NCI-H1417 (cell line): ENCODE measurements at places on chromosomes 16 and 17.

- DNase-seq = no peak
These were observed 8.2 kb downstream of the STX1B start for GRCh38 chr16:31002250-31002700.

- no peak for DNase-seq
These were observed 885.4 kb upstream of the RBFOX1 start for GRCh38 chr16:6447021-6447790.

DNA sequence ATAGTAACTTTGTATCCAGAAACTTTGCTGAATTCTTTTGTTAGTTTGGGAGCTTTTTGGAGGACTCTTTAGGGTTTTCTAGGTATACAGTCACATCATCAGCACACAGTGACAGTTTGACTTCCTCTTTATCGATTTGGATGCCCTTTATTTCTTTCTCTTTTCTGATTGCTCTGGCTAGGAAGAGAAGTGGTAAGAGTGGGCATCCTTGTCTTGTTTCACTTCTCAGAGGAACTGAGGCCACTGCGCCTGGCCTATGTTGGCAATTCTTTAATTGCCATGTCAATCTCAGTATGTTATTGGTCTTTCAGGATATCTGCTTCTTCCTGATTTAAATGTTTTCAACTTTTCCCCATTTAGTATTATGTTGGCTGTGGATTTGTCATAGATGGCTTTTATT is 24.6 kb downstream of the ATF7IP2 start:
- DNase-seq = no peak

- DNase-seq = no peak
These were observed 40.8 kb downstream of the MRC2 start for GRCh38 chr17:62668091-62668804.

DNA sequence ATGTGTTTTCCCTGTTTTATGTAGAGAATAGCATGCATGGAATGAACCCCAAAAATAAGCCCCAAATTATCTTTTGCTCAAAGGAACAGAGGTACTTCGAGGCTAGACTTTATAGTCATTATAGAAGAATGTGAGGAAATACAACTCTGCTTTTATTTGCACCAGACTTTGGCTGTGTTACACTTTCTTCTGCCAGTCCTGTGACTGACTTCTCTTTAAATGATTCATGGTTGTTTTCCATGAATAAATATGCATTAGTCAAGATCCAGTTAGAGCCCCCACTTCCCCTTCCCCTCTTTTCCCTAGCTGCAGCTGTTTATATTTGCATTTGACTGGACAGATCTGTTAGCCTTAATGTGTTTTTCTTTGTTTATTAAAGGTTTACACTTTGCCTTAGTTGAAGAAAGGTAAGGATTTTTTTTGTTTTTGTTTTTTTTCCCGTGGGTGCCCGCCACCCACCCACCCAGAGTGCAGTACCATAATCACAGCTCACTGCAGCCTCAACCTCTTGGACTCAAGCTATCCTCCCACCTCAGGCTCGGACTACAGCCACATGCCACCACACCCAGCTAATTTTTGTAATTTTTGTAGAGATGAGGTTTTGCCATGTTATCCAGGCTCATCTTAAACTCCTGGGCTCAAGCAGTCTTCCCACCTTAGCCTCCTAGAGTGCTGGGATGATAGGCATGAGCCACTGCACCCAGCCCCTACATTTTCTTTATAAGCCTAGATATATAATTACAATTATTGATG is 152.6 kb downstream of the CYB561 start:
- DNase-seq = no peak

- no peak for DNase-seq
These were observed 26.3 kb downstream of the UBALD1 start for GRCh38 chr16:4588386-4588785.

GRCh38 chr16:63461248-63461841 is 1425.1 kb upstream of the CDH8 start:
- peak; percentile 44 for DNase-seq

DNA sequence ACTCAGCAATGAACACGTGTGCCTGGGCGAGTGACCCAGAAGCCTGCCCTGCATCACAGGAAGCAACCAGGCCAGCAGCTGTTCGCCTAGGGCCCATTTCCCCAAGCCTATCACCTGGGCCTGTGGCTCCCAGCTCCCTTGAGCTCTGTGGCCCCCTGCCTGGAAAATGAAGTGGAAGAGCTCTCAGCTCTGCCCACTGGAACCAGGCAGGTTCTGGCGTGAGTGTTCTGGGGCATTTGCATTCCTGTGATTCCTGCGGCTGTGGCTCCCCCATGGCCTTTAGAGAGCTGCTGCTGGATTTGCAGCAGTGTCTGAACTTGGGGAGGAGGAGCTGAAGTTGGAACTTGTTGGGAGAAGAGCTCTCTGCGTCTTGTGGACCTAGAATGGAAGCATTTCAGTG is 22.8 kb downstream of the PGS1 start:
- no peak for DNase-seq

GRCh38 chr17:28796062-28796461 is 46.5 kb downstream of the FAM222B start:
- peak; percentile 57 for DNase-seq
